NCI-H1694 treated with DMSO at 0.1 percent for 48 hours (cell line): ENCODE measurements at places on chromosomes 1 and 21.

- DNase-seq = no peak
These were observed 12.6 kb upstream of the RCSD1 start for GRCh38 chr1:167617153-167618147.

GRCh38 chr1:24275104-24275410 lies 44.1 kb upstream of the GRHL3 start:
- DNase-seq = no peak

GRCh38 chr1:151616505-151616849 lies 4.6 kb downstream of the SNX27 start:
- no peak for DNase-seq

- DNase-seq = no peak
These were observed 42.2 kb downstream of the BTF3L4 start for GRCh38 chr1:52098139-52098871.

GRCh38 chr1:176691251-176692228 lies 228.6 kb downstream of the PAPPA2 start:
- DNase-seq = peak; percentile 92

DNA sequence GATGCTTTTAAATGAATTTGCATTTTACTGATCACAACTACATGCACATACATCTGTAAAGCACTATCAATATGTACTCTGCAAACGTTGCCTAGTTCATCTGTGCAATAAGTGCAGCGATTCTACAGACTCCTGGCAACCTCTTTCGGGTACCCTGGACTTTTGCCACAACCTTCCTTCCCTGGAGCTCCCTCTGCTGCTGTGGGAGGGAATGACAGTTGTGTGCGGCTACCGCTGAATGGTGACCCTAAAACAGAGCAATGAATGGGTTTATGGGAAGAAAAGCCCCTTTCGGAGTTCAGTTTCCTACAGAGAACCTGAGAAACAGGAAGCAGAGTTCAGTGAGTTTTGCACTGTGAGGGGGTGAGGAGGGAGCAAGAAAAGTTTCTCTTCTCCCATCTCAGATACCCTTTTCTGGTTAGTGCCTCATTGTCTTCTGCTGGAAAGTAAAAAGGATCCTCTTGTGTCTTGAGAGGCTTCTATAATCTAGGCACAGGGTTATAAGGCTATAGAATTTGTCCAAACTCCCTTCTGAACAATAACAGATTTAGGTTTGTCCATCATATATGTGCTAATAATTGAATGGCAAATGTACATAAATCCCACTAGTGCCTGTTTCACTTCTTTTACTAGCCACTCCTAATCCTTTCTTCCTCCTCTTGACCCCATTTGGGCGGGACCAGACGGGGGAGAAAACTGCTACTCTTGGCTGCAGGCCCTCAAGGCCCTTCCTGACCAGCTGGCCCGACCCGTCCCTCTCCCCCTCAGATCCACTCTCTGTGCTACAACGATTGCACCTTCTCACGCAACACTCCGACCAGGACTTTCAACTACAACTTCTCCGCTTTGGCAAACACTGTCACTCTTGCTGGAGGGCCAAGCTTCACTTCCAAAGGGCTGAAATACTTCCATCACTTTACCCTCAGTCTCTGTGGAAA lies 19.8 kb upstream of the SARS1 start:
- DNase-seq = peak; percentile 64

GRCh38 chr1:109620401-109620791 lies 759 bp downstream of the AMPD2 start:
- DNase-seq = no peak

GRCh38 chr1:147843486-147843885 lies 59.1 kb upstream of the GJA8 start:
- DNase-seq = no peak

GRCh38 chr1:68438310-68438709 lies 11.4 kb downstream of the RPE65 start:
- DNase-seq = no peak

DNA sequence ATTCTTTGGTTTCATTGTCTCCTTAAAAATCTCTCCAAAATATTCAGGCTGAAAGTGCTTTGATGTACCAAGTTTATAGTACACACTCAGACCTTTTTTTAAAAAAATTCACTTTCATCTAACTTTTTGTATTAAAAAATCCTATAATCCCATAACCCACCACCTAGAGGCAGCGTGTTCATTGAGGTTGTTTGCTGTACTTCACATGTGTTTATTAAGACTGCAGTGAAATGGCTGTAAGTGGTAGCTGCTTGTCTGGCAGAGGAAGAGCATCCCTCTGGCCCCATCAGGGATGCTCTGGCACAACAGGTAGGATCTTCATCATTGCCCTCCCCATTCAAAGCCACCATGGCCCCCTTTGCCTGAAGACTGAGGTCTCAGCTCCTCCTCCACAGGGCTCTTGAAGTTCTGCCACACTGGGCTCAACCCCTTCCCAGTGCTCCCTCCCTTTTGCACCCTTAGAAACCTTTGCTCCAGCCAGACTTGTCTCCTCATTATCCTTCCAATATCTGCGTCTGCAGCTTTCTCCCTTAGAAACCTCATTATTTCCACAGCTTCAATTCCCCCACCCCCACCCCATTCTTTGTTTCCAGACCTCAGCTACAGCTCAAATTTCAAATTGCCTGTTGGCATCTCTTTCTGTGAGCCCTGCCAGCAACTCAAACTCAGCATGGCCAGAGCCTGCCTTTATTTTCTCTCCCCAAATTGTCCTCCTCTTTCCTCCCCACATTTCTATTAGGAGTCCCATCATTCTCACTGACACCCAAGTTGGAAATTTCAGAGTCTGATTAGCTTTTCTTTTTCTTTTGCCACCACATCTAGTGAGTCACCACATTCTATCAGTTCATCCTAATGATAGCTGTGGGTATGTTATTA lies 369.6 kb upstream of the USP24 start:
- DNase-seq = peak; percentile 63

- no peak for DNase-seq
These were observed 100.1 kb upstream of the SLC2A1 start for GRCh38 chr1:43058545-43059360.

DNA sequence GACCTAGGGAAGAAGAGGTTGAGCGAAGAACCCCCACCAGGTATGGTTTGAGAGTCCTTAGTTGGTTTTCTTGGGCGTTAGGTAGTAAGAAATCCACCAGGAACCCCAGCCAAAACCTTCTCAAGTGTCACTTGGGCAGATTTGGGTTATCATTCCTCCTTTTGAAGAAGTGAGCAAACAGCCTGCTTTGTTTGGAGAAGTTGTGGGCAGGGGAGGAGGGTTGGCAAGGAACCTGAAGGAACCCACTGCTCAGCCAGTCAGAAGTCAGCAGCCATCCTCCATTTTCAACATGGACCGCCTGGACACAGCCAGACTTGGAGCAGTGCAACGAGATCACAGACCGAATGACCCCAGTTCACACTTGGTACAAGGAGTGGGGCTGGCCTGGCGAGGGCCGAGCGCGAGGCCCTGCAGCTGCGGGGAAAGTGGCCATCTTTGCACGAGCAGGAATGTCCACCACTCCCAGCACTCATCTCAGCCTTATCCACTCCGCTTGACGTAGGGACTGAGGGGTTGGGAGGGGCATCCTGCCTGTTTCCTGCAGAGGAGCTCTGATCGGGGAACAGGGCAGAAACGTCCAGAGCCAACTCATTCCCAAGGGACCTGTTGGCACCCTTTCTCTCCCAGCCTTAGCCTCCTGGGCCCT lies 7.2 kb downstream of the ADPRS start:
- no peak for DNase-seq
